ENCODE measurements at places on chromosomes 7 and 10.

DNA sequence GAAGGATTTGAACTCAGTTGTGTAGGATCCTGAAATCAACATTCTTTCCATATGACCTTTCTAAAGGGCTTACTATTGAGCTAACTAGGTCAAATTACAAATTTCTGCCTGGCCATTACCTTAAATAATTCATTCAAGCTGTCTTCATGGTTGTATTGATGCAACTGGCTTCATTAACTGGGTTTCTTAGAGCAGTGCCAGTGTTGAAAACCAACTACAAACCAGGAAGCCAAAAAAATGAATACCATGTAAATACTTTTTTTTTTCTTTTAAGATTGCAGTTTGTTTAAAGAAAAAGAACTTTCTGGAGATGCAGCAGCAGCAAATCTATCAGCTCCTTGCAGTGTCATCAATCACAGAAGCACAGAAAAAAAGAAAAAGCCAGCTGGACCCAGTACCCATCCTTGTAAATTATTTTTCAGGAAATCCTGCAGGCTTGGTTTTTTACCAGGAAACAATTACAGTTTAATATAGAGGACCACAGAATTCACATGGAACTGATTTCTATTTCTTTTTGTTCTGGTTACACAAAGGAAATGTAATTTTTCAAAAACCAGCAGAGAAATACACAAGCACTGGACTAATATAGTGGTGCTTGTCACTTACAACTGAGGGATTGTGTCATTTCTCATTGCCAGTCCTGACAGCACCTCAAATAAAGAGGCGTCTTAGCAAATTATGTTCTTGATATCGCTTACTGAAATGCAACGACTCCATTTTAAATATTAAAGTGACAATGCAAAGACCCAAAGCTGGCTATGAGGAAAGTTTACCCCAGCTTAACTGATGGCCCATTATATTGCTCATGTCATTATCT lies 131.9 kb downstream of the TMEM26 start:
- DNase-seq = no peak

DNA sequence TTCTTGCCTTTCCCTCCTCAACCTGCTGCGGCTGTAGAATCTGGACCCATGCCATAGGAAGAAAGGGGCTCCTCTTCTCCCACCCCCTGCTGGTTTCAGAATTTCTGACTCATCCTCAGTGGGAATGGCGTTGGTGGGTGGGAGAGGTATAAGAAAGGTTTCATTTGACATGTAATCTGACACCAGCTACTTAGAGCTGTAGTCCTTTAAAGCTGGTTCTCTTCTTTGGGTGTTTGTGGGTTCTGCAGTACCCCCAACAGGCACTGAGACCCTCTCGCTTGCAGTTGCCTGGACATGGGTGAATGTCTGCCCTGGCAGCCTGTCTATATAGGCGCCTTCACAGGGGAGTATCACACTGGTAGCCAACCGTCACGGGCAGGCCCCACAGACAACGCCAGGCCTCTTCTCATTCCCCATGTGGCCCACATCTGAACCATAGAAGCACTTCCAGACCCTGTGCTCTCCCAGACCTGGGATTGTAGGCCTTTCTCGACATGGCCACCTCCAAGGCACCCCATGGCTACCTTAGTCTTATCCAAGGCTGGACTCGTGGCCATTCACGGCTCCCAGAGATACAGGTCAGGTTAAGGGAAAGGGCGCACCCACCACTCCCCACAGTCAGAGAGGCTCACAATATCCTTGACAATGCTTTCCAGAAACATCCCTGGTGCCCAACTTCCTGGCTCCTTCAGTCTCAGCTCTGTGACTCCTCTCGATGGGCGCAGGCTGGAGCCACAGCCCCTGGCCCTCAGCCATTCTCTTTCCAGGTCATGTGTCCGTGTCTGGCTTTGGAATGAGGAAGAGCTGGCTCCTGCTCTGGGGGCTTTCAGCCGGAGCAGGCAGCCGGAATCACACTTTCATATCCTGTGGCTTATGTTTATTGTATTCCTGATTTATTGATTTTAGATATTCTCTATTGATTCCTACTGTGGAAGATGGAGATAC lies 17.5 kb downstream of the ZNF862 start:
- DNase-seq = no peak

GRCh38 chr10:118339111-118339510 lies 3.0 kb downstream of the FAM204A start:
- no peak for DNase-seq

DNA sequence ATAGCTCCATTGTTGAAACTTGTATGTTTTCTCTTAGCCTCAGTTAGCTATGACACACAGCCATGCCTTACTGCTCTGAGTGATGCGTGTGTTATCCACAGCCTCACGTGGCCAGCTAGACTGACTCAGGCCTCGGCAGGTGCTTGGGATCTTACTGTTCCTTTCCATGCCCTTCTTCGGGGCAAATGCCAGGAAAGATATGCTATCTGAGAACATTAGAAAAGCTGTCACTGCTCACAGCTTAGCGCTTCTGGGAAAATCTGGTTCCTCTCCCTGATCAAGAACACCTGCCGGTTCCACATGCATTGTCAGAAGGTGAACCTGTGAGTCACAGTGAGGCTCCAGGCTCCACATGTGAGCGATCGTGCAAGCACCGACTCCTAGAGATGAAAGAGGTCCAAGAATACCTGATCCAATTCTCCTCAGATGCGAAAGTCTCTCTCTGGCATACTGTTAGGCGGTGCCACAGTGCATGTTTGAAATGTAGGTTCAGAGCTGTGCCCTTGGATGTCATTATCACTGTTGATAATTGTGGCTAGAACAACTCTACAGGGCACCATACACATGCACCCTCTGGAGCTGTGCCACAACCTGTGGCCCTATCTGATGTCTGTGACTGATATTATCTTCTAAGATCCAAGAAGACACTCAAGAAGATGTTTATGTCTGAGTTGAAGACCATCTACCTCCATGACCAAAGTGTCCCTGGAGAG lies 247.8 kb upstream of the IGFBP3 start:
- no peak for DNase-seq

GRCh38 chr10:77431209-77431611 lies 206.4 kb downstream of the KCNMA1 start:
- DNase-seq = no peak

DNA sequence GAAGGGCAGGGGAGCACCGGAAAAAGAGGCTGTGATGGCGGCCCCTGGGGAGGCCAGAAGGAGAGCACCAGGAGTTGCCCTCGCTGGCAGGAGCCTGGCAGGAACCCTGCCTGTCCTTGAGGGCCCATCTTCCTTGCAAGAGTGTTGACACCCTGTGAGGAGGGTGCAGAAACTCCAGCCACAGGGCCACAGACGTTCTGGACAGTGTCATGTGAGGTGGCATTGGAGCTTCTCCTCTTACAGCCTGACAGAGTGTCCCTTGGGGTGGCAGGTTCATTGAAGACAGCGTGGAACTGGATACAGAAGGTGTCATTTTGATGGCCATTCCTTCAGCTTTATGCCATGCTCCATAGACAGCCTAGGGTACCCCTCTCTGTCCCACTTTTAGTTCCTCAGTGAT lies 54.2 kb downstream of the RBM20 start:
- DNase-seq = no peak

DNA sequence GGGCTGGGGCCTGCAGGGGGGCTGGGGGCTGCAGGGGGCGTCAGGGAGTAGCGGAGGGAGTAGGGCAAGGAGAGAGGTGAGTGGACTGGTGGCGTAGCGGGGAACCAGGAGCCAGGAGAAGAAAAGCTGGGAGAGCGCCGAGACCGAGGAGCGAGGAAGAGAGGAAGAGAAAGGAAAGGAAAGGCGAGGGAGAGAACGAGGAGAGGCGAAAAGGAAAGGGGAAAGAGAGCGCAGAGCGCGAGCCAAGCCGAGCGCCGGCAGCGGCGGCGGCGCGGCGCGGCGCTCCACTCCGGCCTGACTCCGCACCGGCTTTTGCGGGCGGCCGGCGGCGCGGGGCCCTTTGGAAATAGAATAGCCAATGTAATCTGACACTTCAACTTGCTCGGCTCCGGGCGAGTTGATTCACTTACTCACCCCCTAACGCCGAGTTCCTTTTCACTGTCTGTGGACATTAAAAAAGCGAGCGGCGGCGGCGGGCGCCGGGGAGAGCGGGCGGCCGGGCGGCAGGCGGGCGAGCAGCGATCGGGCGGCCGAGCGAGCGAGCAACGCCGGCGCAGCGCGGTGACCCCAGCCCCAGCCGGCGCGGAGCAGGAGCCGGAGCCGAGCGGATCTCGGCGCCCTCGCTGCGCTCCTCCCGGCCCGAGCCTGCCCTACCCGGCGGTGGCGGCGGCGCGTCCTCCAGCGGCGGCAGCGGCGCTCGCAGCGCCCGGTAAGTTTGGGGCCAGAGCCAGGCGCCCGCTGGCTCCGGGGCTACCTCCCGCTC lies at the start of gene ZMIZ1:
Gene ZMIZ1 (plus strand): TSS at position 405 of the 763 bp plus-strand sequence. CDS start 132,667 bp downstream, outside the sequence.
- DNase-seq = peak; percentile 76

- DNase-seq = no peak
Observed at GRCh38 chr10:108445746-108446145, 1281.2 kb upstream of the SORCS1 start.

DNA sequence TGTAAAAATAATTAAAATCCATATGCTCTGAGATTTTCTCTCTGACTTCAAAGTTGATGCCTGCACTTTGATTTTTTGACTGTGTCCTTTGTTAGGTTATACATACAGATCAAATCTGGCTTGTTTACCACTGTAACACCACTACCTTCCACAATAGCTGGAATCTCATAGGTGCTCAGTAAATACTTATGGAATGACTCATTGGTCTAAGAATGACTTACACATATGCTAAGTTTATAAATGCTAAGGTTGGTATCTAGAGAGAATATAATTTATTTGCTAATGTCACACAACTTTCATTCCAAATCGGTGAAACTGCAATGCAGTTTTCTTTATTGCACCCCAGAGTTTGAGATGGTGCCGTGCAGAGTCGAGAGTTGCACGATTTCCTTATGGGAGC lies 578.5 kb downstream of the SH2D4B start:
- no peak for DNase-seq

DNA sequence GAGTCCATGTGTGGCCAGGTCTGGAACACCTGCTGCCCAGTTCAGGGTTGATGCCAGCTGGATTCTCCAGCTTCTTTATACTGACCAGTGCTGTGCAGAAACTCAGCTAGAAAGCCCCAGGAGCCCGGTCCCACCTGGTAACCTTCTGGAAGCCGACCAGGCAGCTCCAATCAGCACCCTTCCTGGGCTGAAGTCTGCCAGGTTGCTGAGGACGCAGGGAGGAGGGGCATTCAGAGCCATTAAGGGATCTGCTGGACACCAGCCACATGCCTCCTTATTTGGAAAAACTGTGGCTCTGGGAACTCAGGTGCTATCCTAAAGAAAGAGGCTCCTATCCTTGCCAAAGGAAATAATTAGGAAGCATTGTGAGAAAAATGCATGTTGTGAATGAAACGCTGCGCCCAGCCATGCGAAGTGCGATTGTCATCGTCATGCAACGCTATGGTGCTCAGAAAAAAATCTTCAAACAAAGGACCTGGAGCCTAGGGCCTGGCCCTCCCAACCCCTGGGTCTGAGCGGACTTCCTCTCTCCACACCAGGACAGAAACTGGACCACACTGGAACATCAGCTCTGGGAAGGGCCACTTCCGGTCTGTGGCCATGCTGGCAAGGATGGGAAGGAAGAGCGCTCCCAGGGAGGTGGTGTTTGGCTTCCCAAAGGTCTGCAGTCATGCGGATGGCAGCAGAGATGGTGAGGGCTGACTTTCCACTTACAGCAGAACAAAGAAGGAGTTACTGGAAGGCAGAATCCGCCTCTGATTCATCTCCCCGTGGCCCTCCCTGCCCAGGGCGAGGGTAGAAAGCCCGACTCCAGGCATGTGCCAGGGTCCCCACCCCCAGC lies 90.1 kb downstream of the FAM53B start:
- DNase-seq = no peak

- no peak for DNase-seq
Observed at GRCh38 chr10:93266858-93267257, 193.2 kb downstream of the CYP26A1 start.

GRCh38 chr10:97818572-97818971 lies 31.1 kb upstream of the GOLGA7B start:
- no peak for DNase-seq

GRCh38 chr10:76088980-76089379 lies 657.6 kb downstream of the LRMDA start:
- DNase-seq = no peak

GRCh38 chr10:124164264-124164663 lies 70.9 kb upstream of the CHST15 start:
- DNase-seq = no peak

- no peak for DNase-seq
Observed at GRCh38 chr7:89042940-89043339, 247.4 kb upstream of the TEX47 start.

Measured in activated CD4-positive, CD25-positive, alpha-beta regulatory T cell treated with anti-CD3 and anti-CD28 coated beads, Interleukin-2, amount 50 U/mL, for 72 hours (primary cell).